ENCODE measurements at places on chromosomes 11 and 22.

- DNase-seq: no peak
Measured at GRCh38 chr22:50398831-50399648, 55.9 kb downstream of the PPP6R2 start.

DNA sequence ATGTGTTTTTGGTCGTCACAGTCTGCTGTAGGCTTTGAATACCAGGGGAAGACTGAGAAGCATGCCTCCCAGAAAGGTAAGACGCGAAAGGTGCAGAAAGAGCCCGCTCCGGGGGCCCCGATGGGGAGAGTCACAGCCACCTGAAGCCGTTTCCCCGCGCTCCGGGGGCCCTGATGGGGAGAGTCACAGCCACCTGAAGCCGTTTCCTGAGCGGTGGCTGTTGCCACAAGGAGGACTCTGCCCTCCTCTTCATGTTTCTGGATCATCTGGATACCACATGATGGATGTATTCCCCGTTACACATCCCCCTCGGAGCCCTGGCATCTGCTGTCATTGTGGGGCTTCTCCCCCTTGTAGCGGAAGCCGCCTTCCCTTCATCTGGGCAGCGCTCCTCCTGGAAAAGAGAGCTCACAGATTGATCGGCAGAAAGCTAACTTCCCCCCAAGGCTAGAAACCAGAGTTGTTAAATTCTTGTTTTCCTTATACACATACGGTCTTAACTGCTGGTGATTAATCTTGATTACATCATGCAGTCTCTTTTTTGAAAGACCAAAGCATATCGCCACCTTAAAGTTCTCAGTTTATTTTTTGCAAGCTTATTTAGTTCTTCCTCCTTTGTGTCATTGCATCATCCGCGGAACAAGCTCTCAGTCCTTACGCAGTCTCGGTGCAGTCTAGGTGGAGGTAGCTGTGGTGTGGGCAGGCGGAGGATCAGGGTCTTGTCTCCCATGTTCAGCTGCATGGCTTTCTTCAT, 17.5 kb downstream of the CTTN start:
- DNase-seq: no peak

DNA sequence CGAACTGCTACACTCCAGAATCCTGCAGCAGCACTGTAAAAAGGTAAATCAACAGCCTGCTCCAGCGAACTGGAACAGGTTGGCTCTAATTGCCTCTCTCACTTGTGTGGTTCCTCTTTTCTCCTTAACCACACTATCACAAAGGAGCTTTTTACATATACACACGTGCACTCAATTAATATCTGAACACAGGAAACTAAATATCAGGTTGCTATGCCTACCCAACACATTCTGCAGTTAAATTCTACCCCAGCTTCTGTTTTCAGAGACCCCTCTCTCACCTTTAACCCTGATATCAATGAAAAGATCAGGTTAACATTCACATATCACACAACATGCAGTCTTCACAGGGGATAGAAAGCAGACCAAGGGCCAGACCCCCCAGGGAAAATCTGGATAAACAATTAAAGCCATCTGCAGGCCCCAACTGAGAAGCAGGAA, 11.0 kb downstream of the RBFOX2 start:
- DNase-seq: no peak

DNA sequence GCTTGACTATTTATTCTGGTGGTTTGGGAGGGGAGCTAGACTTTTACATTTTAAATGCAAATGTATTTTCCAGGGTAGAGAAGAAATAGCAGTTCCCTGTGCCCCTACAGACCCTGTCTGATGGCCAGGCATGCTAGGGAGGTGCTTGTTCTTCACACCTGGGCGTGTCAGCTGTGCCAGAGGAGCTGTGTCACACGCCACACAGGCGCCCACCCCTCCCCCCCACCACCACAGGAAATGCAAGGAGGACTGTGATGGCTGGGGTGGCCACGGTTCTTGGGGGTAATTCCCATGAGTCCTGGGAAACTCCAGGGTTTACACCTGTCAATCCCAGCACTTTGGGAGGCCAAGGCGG, 82.2 kb downstream of the FLI1 start:
- DNase-seq: no peak

GRCh38 chr11:132898676-132899075, 633.6 kb downstream of the OPCML start:
- no peak for DNase-seq

DNA sequence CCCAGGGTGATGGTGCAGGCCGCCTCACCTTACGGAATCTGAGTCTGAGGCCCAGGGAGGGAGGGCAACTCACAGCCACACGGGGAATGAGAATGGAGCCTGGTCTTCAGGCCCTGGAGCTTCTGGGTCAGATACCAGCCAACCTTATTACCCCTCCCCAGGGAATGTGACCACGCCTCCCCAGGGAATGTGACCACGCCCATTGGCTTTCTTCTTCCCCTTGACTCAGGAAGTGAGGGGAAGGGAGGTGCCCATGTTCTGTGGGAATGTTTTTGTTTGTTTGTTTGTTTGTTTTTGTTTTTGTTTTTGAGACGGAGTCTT, 57.5 kb upstream of the RBFOX2 start:
- DNase-seq: peak; percentile 75

Measured in SW480 (cell line).